ENCODE measurements at places on chromosomes 4 and X. TPM values are rescaled to one million over a fixed set of nuclear protein-coding genes. Genes with fewer than 3 reads are reported as not detected.

DNA sequence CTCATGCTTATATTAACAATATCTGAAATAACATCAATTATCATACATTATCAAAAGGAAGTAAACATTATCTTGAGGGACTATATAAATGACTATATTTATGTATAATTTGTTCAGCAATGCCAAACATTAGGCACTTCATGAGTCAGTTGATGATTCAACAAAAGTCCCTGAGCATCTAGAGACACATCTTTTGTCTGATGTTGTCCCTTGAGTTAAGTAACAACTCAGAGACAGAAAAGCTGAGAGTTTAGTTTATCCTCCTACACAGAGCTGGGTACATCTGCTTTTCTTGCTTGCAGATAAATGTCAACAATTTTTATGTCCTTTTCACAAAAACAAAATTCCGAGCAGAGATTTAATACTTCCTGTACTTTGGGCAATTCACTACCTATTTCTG lies 311.1 kb downstream of the INPP4B start:
- DNase-seq = no peak

DNA sequence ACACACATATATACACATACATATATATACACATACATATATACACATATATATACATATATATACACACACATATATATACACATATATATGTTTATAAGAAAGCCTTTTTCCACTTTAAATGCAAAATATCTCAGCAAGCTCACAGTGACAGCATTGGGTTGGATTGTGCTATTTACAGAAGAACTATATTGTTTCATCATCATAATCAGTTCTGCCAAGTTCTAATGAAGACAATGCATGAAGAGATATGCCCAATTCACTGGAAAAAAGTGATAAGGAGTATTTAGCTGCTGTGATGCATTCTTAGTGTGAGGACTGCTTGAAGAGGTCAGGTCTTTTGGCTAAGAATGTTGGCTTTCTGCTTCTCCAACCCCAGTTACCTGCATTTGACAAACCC lies 54.4 kb downstream of the RNF150 start:
- no peak for DNase-seq

The FGFRL1 gene
- total RNA-seq = 84.0 TPM

GRCh38 chr4:53055274-53055673 lies 193.2 kb downstream of the RASL11B start:
- DNase-seq = no peak

GRCh38 chr4:80112236-80112635 lies 39.2 kb upstream of the ANTXR2 start:
- DNase-seq = no peak

The TASL gene
- total RNA-seq = 0.54 TPM

DNA sequence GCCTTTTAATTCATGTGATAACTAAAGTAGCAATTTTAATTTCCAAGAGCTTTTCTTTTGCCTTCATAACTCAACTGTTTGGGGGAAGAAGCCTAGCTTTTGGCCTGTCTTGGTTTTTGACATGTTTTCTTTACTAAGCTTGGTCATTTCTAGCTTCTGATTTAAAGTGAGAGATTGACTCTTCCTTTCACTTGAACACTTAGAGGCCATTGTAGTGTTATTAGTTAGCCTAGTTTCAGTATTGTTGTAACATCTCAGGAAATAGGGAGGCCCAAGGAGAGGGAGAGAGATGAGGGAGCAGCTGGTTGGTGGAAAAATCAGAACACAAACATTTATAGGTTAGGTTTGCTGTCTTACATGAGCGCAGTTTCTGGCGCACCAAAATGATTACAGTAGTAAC lies 44.8 kb downstream of the DCLK2 start:
- no peak for DNase-seq

DNA sequence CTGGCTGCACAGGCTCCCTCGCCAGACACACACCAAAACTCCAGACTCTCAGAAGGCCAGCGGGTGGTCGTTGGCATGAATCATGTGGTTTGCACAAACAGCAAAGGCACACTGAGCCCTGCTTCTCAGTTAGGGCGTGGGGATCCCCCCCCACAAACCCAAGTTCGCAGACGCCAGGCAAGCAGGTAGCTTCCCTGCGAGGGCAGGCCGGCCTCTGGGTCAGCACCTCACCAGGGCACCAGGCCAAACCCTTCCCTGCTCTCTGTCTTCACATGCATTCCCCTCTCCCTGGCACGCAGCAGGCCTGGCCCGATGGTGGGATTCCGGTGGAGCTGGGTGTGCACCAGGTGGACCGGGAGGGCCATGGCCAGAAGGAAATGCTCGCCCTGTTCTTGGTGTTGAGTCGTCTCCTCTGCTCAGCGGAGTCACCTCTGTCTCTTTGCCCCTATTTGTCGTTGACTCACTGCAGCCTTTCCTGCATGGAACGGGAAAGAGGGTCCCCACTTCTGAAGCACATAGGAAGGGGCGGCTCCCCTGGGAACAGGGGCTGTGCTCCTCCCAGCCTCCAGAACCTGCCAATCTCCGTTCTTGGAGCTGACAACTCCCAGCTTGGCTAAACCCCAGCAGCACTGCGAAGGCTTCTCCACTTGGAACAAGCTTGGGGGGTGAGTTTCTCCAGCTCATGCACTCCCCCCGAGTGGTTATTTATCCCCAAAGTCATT lies 51.4 kb downstream of the SORCS2 start:
- DNase-seq = no peak

GRCh38 chr4:98619180-98619579 lies 39.2 kb downstream of the TSPAN5 start:
- DNase-seq = no peak

GRCh38 chr4:25769251-25769650 lies 93.5 kb downstream of the SEL1L3 start:
- DNase-seq = no peak

The F8A2 gene
- total RNA-seq = 8.7 TPM

- no peak for DNase-seq
Measured at GRCh38 chr4:150960079-150960478, 55.0 kb downstream of the LRBA start.

DNA sequence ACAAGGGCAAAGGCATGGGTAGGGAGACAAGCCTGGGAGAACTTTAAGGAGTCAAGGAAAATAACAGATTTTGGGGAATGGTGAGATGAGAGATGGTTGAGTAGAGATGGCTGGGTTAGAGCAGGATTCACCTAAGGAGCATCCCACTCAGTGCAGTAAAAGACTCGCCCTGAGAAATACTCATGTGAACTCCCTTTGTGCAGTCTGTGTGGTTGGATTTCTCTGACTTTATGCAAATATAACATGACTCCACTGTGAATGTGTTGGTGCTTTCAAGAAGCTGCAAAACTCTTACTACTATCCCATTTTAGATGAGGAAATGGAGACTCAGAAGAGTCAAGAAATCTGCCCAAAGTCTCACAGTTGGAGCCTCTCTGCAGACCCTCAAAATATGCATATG lies 129.8 kb upstream of the LIMCH1 start:
- DNase-seq = no peak

The FAT4 gene
- total RNA-seq = 53.6 TPM

DNA sequence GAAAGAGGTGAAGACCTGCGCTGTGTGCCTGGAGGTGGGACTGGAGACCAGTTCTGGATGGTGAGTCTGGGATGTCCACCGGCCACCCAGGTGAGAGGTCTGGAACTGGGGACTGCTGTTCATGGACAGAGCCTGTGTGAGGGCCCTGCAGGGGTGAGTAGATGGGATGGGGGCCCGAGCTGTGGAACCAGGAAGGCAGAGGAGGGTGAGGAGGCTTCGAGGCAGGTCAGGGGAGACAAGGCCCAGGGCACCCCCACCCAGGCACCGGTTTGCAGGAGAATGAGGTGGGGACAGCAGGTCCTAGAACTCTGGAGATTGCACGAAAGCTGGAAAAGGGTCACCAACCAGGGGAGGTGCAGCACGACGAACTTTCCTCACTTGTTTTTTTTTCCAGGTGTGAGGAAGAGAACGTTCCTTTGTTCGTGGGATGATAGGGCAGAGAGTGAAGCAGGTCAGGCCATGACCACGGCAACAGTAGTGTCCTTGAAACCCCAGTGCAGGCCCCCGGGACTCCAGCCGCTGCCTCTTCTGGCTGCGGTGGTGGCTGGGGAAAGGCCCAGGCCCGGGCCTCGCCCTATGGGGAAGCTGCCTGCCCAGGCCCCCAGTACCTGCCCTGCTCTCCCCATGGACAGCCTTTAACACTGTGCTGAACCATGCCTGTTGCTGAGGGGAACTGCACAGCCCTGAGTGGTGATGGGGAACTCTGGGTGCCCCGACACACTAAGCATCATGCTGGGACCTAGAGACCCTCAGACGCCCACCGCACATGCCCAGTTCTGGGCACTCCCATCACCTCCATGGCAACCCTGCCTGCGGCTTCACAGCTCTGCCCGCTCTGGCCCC lies 22.9 kb downstream of the TNIP2 start:
- no peak for DNase-seq

DNA sequence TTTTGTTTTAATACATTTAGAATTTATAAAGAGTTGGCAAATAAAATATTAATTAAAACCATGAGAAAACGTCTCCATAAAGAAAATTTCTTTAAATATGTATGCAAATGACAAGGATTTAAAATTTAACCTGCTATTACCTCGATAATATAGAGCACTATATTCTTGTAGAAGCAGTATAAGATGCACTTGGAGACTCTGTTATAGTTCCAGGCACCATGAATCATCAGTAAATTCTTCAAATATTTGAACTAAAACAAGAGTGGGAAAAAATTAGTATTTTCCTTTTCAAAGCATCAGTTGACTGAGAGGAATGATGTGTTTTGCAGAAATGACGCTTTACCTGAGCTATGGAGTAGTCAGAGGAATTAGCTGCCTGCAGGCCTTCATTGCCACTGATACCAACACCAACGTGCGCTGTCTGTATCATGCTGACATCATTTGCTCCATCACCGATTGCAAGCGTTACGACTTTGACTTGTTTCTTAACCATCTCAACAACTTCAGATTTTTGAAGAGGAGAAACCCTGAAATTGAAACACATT lies 67.3 kb downstream of the SHISA3 start:
- DNase-seq = no peak

DNA sequence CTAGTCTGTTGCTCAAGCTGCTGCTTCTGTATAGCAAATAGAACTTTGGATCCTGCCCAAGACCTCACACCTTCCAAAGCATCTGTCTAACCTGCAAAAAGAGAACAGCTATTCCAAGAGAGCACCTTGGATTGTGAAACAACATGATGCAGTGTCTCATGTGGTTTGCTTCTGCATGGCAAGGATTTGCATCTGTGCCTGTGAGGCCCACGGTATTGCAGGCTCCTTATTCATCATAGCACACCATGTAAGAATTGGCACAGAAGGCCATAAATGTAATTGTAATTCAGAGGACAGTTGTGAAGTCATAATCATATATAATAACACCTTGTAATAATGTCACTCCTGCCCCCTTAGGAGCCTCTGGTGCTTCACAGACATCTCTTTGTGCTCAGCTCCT lies 147.1 kb downstream of the ZNF674 start:
- no peak for DNase-seq

GRCh38 chr4:100519205-100519604 lies 1.4 kb upstream of the EMCN start:
- no peak for DNase-seq

DNA sequence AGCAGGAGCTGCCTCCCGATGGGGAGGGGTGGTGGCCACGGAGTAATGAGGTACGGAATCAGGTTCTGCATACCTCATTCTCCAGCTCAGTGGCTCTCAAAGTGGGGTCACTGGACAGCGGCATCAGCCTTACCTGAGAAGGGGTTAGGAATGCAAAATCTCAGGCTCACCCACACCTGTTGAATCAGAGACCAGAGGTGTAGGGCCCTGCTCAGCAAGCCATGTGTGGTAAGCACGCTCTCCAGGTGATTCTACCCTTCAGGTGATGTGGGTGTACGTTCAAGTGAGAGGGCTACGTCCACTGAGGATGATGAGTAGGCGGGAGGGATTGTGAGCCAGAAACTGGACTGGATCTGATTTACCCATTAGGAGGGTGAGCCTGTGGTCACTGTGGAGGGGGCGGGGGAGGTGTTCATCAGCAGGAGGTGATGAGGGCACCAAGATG lies 65.8 kb downstream of the ANAPC4 start:
- DNase-seq = no peak

DNA sequence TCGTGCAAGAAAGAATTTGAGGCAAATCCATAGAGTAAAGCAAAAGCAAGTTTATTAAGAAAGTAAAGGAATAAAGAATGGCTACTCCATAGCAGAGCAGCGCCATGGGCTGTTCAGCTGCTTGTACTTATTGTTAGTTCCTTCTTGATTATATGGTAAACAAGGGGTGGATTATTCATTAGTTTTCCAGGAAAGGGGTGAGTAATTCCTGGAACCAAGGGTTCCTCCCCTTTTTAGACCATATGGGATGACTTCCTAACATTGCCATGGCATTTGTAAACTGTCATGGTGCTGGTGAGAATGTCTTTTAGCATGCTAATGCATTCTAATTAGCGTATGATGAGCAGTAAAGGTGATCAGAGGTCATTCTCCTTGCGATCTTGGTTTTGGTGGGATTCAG lies 23.5 kb upstream of the CEP135 start:
- no peak for DNase-seq

GRCh38 chr4:112296949-112297880 lies at the start of gene ALPK1:
ALPK1 (plus strand) TSS chr4:112297369.
- no peak for DNase-seq

DNA sequence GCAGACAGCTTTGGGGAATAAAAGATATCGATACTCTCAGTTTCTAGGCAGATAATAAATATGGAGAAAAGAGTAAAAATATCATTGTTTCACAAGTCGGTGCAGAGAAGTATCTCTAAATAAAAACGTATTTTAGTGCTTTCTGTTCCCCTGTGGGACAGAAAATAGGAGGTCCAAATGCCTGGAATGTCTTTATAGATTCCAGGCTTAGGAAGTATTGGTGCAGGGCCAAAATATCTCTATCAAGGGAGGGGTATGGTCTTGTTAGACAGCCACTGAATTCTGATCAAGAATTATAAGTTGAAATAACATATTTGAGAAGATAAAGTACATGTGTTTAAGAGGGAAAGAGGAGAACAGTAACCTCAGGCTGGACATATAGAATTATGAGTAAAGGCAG lies 596.4 kb downstream of the PCDH18 start:
- DNase-seq = no peak
